Hair follicular keratinocyte (primary cell): ENCODE measurements at places on chromosomes 5 and 9. TPM values are rescaled to one million over a fixed set of nuclear protein-coding genes. Genes with fewer than 3 reads are reported as not detected.

PRUNE2 gene
- 0.16 and 0.19 TPM in 2 replicates for total RNA-seq

MOB3B gene
- total RNA-seq: 12.5 and 14.0 TPM in 2 replicates

GRIN3A gene
- total RNA-seq: not detected in 2 replicates

CERT1 gene
- total RNA-seq: 5.4 and 8.4 TPM in 2 replicates

GHR gene
- total RNA-seq: 1.3 and 2.0 TPM in 2 replicates

DNAJB5 gene
- total RNA-seq: 28.9 and 29.7 TPM in 2 replicates

CCDC183 gene
- 1.3 TPM in 1 of 2 replicates, not detected in the other for total RNA-seq

PFN3 gene
- not detected in 2 replicates for total RNA-seq

ZBED3 gene
- total RNA-seq: 0.49 and 1.6 TPM in 2 replicates

TAF1L gene
- not detected in 2 replicates for total RNA-seq

KCNV2 gene
- not detected in 2 replicates for total RNA-seq
